ENCODE measurements at places on chromosomes 4 and X.

- DNase-seq: no peak
These were observed 4.2 kb downstream of the TSPAN5 start for GRCh38 chr4:98653890-98654867.

- no peak for DNase-seq
These were observed 89.1 kb upstream of the ZNF827 start for GRCh38 chr4:146027761-146028160.

DNA sequence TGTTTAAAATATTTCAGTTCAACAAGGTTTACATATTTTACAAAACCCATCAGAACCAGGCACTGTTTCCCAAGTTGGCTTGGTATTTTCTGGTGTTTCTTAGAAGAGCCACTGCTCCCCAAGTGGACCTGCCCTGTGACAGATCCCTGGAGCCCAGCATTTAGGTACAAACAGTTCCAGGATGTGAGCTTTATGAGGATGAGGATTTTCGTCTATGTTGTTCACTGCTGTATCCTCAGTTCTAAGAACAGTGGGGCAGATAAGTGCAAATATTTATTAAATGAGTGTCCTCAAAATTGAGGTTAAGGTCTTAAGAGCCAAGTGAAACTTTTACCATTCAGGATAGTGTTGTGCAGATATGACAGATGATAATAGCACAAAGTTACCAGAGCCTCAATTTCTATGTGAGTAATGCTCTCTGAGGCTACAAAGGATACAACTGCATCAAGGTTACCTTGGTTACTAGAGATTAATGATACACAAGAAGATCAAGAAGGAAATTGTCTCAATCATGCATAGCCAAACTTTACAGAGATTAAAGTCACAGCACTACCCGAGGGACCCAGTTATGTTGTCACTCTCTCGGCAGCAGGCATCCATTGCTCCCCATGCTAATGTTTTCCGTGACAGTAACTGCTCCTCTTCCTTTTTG lies 37.5 kb downstream of the ANXA3 start:
- DNase-seq: no peak

DNA sequence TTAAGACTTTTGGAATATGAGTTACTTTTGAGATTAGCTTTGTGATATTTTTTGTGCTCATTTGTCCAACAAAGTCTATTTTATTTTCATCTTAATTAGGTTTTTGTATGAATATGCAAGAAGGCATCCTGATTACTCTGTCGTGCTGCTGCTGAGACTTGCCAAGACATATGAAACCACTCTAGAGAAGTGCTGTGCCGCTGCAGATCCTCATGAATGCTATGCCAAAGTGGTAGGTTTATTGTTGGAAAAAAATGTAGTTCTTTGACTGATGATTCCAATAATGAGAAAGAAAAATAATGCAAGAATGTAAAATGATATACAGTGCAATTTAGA lies 10.8 kb downstream of the ALB start:
- DNase-seq: no peak

DNA sequence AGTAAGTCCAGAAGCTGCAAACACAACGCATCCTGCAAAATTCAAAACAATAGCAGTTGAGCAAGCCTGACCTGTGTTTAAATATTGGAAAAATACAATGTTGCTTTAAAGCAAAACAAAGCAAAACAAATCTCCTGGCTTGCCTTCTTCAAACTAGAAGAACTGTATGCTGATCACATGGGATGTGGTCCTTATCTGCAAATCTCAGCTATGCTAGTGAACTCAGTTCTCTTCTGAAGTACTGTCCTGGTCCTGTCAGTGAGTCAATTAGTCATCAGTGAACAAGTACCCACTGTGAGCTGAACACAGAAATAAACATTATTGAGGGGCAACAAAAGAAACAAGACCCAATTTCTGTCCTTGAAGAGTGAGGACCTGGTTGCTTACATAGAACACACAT lies 522.5 kb downstream of the SMARCA1 start:
- no peak for DNase-seq

DNA sequence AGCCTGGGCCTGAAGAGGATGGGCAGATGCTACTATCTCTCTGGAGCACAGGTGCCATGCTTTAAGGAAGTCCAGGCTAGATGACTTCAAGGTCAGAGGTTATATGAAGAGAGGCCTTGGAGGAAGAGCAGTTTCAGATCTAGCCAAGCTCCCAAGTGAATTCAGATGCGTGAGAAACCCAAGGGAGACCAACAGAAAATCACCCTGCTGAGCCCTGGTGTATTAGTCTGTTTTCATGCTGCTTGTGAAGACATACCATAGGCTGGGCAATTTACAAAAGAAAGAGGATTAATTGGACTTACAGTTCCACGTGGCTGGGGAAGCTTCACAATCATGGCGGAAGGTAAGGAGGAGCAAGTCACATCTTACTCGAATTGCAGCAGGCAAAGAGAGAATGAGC lies 47.8 kb upstream of the LGI2 start:
- no peak for DNase-seq

GRCh38 chr4:3317656-3318211 lies 24.9 kb downstream of the RGS12 start:
- DNase-seq: no peak

DNA sequence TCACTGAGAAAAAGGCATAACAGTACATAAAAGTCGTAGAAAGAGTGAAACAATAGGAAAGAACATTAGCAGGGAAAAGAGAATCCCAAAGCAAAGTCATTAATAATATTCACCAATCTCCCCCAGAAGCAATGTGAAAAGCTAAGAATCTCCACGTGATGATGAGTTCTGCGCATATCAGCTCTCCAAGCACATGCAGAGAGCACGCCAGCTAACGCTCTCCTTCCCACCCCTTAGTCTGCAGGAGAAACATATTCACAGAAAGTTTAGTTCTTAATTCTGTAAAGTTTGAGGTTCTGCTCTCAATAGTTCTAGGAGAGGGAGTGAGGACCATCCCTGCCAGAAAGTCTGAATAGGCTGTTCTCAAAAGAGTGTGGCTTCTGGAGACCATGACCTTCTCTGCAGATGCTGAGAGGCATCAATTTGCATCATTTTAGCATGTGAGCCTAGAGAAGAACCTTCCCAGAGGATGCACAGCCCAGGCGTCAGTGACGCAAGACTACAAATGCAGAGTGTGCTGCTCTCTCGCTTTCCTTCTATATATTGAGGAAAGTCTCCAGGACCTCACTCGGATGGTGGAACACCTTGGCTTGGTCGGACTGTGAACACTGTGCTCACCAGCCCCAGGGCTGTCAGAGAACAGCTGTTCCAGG lies 51.3 kb upstream of the AFAP1 start:
- no peak for DNase-seq

DNA sequence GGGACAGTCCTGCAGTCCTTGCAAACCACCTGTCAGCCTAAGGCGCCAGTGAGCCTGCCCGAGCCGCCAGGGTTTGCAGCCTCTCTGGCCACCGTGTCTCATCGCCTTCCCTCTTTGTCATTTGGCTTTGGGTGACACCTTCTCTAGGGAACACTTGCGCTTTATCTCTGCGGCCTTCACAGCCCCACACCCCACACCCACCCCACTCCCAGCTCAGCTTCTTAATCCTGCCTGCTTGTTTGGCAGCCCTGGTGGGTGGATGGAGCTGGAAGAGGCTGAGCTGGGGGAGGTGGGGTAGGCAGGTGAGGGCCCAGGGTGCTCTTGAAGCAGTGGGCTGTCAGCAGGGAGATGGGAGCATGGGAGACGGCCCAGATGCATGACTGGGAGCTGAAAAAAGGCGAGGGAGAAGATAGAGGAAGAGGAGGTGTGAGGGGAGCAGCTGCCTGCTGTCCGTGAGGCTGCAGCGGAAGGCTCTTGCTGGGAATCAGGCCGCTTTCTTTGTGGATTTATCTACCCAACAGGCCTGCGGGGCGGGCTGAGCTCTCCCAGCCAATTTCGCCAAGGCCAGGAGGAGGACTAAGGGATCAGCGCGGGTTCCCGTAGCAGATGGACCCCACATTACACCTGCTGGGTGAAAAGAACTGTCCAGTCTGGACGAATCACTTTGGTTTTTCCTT lies 97.5 kb upstream of the STOX2 start:
- no peak for DNase-seq
